ENCODE measurements at places on chromosomes 3 and 15. TPM values are rescaled to one million over a fixed set of nuclear protein-coding genes. Genes with fewer than 3 reads are reported as not detected.

DNA sequence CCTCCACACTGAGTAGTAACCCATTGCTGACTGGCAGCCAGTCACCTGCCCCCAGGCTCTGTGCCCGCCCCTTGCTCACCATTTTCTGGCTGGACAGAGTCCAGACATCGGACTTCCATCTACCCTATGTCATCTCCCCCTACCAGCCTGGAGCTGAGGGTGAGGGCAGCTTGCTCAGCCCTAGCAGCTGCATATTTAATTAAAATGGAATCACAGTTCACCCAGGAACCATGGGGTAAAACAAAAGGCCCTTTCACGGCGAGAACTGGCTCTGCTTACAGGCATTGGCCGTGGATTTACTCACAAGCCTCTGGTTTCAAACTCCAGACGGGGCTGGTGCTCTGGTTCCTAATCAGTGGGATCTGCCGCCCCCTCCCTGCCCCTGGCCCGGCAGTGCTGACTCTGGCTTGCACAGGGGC is 94.9 kb upstream of the ATP2B2 start:
- DNase-seq, result no peak

Gene IMPG2
- total RNA-seq, result 1.1 TPM

DNA sequence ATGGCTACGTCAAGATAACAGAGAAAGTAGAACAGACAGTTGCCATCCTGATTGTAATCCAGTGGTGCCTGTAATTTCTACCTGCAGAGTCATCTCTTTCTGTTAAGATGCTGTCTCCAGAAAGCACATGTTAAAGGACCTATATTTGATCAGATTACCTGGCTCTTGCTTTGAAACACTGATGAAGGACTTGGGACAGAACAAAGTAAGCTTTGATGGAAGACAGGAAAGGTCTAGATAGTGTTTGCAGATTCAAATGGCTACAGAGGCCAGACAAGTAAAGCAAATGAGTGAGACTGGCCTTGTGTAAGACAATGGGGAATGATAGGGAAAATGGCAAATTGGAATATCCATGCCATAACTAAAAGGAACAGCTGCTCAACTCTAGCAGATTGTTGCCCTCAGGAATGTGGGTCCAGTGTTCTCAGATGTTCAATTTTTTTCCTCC is 1.8 kb upstream of the GSK3B start:
- DNase-seq, result no peak

DNA sequence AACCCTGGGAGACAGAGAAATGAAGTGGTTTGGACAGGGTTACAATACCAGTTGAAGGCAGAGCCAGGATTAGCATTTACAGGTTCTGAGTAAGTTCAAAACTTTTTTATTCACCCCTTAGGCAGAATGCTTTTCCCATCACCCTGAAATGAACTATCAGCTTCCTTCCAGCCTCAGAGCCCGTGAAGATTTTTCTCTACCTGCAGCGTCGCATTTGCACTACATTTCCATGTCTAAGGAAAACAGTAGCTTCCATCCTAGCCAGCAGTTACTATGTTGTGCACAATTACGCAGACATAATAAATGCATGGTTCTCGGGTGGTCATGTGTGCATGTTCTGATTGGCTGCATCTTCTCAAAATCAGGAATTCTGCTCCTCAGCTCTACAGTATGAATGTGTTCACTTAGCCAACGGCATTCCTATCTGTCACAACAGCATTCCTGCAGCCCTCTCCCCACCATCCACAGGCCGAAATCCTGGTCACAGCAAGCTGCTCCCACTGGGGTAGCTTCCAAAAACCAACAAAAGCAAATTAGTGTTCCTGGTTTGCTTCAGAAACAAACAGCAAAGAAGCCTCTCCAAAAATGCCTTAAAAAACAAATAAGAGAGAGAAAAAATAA is 510.8 kb upstream of the SEMA6D start:
- no peak for DNase-seq

DNA sequence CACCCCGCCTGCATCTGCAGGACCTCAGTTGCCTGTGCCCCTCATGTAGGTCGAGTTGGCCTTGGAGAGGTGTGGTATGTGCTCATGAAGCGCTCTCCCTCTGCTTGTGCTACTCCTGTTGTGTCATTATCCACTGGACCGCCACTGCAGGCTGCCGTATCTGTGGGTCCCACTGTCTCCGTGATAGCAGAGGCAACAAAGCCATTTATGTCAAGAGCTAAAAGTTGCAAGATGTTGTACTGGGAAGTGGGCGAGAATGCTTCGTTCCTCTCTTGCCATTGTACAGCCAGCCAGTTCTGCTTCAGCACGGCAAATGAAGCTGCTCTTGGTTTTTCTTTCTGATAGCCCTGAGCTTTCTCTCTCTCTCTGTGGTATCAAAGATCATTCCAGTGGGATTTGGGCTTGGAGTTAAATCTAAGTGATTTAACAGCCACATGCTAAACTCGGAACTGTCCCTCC is 89.0 kb downstream of the TMEM212 start:
- no peak for DNase-seq

GRCh38 chr3:151315846-151316245 is 774 bp downstream of the GPR87 start:
- no peak for DNase-seq

DNA sequence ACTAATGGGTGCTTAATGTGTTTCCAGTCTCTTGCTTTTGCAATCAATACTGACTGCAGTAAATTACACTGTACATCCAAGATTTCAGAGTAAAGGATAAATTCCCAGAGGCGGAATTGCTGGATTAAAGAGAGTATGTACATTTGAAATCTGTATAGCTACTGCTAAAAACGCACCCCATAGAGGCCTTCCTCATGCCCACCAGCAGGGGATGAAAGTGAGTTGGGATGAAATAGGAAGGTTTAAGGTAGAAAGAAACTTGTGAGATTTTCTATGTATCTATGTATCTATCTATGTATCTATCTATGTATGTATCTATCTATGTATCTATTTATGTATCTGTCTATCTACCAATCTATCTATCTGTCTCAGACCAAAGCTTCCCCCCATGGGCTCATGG is 28.4 kb downstream of the TMEM44 start:
- DNase-seq, result no peak

GRCh38 chr15:89068325-89068784 is 19.9 kb upstream of the ABHD2 start:
- DNase-seq, result no peak

DNA sequence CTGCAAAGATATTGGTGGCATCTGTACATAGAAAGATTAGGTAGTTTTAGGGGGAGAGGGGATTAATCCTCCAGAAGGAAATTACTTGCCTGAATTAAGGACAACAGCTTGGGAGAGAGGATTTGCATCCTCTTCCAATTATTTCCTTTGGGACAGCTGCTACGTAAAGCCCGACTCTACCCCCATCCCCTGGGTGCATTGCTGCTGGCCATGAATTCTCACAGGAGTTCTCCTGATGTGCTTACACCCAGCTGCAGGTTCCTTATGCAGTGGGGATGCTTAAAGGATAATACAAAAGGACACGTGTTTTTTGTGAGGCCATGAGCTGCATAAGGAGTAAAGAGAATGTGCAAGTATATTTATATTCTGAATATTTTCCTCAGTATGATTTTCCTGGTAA is 132.3 kb downstream of the VPS8 start:
- no peak for DNase-seq

GRCh38 chr3:127732879-127733350 is 60.2 kb downstream of the ABTB1 start:
- no peak for DNase-seq

GRCh38 chr3:177569193-177569592 is 371.9 kb upstream of the TBL1XR1 start:
- no peak for DNase-seq

DNA sequence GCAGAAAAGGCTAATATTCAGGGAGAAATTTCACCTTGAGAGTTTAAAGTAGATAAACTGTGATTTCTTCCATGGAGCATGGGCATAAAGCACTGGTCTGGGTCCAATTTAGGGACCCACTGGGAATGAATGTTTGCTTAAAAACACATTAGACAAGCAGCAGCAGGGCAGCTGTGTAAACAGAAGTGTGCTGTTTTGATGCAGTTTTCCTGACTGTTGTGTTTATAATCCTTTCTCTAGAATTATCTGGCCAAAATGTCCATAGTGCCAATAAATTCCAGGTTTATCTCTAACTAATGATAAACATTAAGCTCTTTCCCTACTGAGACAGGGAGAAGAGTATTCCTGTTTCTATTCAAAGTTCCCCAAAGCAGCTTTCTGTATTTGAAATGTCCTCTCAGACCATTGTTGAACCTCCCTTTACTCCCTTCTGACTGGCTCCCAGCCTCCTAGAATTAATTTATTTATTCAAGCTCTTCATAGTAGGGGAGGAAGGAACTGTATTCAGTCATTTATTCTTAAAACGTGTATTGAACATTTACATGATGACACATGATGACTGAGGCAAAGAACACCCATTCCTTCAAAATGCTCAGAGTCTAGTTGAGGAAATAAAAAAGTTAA is 7.0 kb upstream of the TM4SF18 start:
- no peak for DNase-seq

DNA sequence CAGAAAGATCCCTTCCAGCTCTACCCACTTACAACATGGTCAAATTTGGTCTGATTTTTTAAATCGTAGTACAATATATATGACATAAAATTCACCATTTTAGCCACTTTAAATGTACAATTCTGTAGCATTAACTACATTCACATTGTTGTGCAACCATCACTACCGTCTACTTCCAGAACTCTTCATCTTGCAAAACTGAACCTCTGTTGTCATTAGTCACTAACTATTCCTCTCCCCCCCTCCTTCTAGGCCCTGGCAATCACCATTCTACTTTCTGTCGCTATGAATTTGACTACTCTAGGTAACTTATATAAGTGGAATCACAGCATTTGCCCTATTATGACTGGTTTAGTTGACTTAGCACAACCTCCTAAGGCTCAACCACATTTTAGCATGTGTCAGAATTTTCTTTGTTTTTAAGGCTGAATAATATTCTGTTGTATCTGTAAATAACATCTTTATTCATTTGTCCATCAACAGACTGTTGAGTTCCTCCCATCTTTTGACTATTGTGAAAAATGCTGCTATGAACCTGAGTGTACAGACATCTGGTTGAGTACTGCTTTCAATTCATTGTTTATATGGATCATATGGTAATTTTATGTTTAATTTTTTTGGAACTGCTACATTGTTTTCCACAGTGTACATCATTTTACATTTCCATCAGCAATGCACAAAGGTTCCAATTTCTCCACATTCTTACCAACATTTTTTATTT is 35.5 kb upstream of the CCR2 start:
- no peak for DNase-seq

DNA sequence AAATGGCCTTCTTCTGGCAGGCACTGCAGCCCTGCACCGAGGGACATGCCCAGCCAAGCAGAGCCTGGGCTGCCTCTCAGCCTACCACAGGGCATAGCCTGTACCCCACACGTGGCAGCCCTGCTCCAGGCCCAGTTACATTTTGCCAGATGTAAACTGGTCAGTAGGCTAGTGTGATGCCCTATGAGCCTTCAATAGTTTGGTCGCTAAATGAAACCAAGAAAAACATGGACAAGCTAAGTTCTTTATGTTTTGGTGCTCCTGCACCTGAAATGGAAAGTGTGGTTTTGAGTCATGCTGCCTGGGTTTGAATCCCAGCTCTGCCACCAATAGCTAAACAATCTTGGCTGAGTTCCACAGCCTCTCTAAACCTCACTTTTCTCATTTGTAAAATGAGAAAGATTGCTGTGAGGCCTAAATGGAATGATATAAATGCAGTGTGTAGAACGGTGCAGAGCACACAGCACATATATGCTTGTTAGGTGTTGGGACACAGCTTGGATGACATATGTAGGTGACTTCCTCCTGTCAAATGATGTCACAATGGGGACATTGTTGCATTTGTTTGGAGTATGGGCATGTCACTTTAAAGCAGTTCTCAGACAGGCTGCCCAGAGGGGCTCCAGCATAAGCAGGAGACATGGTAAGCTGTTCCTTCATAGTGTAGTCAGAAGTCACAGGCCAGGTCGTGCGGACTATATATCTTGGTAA is 57.4 kb downstream of the ZBTB38 start:
- no peak for DNase-seq

Gene NIT2
- 28.6 TPM for total RNA-seq

Gene PARP15
- total RNA-seq, result 61.9 TPM

Gene ADAMTS9
- not detected for total RNA-seq

GRCh38 chr3:69558912-69559311 is 173.0 kb upstream of the FRMD4B start:
- DNase-seq, result no peak

Gene CDHR4
- total RNA-seq, result not detected

- peak; percentile 80 for DNase-seq
Observed at GRCh38 chr3:53072653-53073552, 27.0 kb upstream of the SFMBT1 start.

Gene SI
- not detected for total RNA-seq

Gene ITIH1
- not detected for total RNA-seq

GRCh38 chr3:1446531-1446930 is 353.7 kb downstream of the CNTN6 start:
- DNase-seq, result no peak

GRCh38 chr3:60036803-60037202 is 987.0 kb upstream of the CFAP20DC start:
- no peak for DNase-seq

GRCh38 chr15:60413231-60413824 is 15.5 kb upstream of the ANXA2 start:
- no peak for DNase-seq

GRCh38 chr3:11944052-11944673 is 60.0 kb upstream of the SYN2 start:
- no peak for DNase-seq

Gene NPAP1
- total RNA-seq, result not detected

DNA sequence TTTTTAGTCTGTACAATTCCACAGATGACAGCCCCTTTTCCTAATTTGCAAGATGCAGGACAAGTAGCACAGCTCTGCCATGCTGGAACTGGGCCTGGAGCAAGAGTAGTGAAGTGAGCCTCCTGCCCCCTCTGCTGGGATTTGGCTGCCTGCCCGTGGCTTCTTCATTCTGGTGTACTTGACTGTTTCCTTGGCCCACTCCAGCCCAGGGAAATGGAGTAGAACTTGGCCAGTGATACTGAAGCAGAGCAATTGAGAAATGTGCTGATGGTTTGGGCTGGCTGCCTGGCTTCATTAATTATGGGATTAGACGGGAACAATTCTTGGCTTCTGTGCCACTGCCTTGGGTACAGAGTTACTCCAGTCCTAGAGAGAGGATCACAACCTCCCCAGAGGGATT is 2.8 kb downstream of the GPD1L start:
- no peak for DNase-seq

Gene TRH
- not detected for total RNA-seq

- DNase-seq, result no peak
Observed at GRCh38 chr15:74642348-74642733, 26.7 kb downstream of the CLK3 start.

DNA sequence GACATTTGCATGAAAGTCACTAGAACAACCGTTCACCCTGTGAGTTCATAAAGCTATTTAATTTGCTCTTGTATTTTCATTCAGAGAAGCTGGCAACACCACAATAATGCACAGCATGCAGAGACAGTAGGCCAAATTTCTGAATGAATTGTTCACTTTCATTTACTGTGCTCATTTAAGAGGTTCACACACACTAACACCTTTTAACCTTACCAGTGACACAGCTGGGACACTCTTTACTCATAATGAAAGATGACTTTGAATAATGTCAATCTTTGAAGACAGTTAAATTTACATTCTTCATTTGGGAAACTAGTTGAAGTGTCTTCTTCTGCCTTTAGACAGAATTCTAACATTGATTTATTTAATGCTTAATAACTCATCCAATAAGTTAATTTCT is 95.7 kb downstream of the ROBO1 start:
- no peak for DNase-seq

- DNase-seq, result no peak
Observed at GRCh38 chr15:71250936-71251583, 135.8 kb downstream of the THSD4 start.
